ENCODE measurements at places on chromosomes 3 and 15.

DNA sequence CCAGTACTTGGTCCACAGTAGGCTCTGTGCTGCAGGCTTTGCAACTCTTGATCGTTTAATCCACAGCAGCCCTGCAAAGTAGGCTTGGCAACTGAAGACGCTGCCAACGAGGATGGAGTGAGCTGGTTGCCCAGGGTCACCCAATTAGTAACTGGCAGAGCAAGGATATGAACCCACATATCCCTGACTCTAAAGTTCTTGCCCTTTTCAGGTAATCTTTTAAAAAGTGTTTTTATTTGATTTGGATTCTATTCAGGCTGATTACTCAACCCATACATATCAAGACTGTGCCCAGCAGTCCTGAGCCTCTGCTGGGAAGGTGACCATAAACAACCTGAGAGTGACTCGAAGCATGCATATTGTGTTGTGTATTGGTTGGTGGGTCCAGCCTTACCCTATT, 50.3 kb downstream of the PSMD6 start:
- no peak for DNase-seq

GRCh38 chr3:134325706-134326105, 48.5 kb downstream of the AMOTL2 start:
- DNase-seq: no peak

DNA sequence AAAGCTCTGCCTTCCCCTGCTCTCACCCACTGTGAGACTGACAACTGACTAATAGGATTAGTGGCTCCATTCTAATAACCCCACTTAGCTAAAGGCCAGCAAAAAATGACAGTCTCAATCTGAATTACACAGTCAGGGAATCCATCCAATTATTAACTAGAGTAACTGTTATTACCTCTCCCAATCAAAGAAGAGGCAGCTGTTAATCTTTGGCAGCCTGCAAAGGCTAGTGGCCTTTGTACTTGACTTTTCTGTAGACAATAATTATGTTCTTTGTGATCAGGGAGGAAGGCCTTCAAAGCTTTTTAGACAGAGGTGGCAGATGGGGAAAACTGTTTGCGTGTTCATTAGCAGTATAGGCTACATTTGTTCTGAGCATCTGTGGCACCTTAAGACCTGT, 177.7 kb downstream of the ISL2 start:
- DNase-seq: no peak

DNA sequence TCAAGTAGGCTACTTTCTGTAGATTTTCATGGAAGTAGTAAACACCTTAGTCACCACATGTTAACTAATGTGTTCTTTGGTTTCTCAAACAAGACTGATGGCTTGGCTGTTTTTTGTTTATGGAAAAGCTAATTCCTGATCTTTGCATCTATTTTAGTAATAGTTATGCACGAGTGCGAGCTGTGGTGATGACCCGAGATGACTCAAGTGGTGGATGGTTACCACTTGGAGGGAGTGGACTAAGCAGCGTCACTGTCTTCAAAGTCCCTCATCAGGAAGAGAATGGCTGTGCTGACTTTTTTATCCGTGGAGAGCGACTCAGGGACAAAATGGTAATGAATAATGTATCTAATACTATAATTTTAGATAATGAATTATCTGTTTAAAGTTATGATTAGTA, 46.6 kb downstream of the SPRED1 start:
- DNase-seq: no peak

- DNase-seq: no peak
These were observed 363.6 kb downstream of the NLGN1 start for GRCh38 chr3:173761161-173761560.

DNA sequence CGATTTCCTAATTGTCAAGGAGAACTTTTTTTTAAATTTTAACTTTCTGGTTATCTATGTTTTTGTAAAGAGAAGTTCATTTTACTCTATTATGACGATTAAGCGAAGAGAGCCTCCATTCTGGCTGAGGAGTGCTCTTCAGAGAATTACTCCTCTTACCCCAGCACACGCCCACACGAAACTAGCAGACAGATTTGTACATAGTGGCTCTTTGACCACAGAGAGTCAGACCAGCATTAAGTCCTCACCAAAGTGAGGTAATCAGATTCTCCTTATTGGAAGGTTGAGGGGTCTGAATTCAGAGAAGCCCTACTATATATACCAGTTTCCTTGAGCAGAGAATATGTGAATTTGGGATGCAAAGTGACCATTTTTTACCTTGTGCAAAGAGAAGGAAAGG, 204.8 kb upstream of the TSC22D2 start:
- no peak for DNase-seq

DNA sequence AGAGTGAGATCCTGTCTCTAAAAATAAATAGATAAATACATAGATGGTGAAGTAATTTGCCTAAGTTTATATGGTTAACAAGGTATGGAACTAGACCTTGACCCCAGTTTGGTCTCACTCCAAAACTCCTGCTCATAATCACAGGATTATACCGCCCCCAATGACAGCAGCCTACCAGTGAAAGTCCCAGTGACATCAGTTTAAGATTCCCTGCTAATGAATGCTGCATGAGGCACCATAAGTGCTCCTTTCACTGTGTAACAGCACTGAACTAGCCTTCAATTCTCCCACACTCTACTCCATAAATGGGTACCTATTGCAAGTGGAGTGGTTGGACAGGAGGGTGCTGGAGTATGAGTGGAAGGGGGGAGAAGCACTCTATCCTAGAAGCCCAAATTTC, 23.7 kb upstream of the THSD4 start:
- no peak for DNase-seq

DNA sequence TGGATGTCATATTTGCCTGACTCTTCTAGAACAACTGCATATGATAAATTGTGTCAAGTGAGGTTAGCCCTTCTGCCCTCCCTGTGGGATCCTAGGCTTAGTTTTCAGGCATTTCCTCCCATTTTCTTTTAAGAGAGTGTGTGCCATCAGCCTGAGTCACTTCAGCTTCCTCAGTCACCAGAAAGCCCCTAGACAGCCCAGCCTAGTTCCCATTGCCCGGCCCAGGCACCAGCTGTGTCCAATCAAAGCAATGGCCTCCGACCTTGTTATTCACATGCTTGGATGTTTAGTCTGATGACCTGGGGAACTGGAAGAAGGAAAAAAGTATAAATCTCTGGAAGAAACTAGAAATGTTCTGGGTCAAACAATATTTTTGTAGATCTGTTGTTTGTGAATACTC, 221.9 kb upstream of the LRIG1 start:
- no peak for DNase-seq

- peak; percentile 84 for DNase-seq
These were observed 175.8 kb upstream of the MME start for GRCh38 chr3:154904328-154904727.

DNA sequence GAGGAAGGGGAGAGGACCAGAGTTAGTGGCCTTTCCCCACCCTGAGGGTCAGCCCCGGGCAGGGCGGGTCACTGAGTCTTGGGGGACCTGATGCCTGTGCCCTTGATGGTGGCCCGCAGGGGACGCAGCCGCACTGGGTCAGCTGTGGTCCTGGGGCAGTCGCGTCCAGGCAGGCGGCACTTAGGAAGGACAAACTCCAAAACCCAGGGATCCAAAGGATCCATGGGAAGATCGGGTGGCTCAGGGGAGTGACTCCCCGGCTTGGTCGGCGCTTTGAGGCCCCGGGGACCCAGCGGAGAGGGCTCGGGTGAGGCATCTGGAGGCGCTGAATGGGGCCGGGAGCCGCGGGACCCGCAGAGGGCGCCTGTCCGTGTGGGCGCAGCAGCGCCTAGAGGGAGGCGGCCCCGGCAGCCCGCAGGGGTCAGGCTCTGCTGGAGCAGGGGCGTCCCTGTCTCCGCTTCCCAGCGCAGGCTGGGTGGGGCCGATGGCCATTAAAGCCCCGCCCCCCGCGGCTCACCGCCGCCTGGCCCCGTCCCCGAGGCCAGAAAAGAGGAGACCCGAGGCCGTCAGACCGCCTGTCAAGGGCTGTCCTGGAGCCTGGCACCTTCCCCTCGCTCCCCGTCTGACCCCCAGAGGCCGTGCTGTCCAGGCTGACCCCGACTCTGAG, 17.5 kb downstream of the CIDEC start:
- no peak for DNase-seq

DNA sequence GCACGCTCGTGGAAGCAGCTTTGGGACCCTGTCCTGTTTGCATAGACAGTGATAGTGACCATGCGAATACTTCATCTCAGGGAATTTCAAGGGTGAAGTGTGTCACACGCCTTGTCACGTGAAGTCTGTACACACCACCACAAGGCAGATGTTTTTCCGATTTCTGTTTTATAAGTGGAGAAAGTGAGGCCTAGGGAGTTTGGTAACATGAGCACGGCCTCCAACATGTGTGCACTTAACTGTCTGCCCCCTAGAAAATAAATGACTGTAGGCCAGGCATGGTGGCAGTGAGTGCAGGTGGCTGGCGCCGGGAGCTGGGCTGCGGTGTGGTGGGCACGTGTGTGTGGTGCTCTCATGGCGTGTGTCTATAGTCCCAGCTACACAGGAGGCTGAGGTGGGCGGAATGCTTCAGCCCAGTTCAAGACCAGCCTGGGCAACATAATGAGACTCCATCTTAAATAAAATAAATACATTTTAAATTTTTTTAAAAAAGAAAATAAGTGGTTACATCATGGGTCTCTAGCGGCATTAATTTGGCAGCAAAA, 42.0 kb downstream of the WHAMM start:
- DNase-seq: no peak

DNA sequence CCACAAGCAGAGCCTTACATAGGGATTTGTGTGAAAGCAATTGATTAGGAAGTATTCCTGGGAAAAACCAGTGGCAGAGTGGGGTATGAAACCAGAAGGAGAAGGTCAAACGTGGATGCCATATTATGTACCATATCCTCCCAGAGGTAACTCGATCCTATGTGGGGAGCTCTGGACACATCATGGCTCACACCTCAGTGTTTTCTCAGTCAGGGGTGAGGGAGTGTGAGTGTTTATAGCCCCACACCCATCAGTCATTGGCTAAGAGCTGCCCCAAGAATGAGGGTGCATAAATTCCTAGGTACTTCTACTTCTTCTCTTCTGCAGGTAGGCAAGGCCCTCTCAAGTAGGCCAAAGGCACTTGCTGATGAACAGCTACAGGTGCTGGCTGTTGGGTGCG, 28.2 kb upstream of the PDZRN3 start:
- DNase-seq: no peak

GRCh38 chr15:73108676-73109075, 56.4 kb downstream of the NEO1 start:
- DNase-seq: no peak

- DNase-seq: no peak
These were observed 59.5 kb downstream of the ZNF609 start for GRCh38 chr15:64519897-64520296.

DNA sequence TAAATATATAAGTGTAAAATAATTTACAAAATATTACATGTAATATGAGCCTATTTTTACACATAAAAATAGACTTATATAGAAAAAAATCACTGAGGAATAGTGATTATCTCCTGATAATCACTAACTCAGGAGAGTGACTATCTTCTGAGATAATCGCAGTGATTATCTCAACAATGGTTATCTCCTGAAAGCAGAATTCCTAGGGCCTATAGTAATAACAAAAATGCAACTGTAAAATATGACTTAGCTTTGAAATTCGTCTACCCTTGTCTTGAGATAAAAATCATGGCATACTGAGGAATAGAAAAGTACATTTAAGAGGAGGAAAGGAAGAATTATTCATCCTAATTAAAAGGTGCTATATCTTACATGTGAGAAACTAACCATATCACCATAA, 117.0 kb upstream of the ASB14 start:
- no peak for DNase-seq

- DNase-seq: no peak
These were observed 125.9 kb downstream of the NECTIN3 start for GRCh38 chr3:111197485-111197884.

DNA sequence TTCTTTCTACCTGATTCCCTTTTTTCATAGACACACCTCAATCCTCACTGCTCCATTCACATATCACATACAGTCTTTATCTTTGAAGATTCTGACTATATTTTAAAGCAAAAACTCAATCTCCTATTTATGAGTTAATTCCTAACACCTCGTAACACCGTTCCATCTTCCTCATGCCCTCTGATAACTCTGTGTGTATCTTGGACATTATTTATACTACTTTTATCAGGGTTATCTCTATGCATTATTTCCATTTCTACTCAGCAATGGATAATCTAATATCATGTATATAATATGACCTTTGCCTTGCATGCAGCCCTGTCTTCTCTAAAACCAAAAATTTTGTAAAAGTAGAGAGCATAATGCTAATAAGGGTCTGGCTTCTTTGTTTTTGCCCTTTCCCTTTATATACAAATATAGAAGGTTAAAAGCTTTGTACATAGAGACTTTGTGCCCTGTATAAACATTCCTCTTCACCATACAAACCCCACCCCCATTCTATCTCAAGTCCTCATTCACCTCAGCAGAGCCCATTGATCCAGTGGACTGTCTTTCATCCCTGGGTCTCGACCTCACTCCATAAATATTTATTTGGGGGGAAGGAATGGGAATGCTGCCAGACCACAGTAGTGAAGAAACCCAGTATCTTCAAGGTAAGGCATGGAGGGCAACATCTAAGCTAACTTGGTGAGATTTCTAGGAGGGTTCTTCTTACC, 21.8 kb downstream of the TRIM42 start:
- DNase-seq: no peak

DNA sequence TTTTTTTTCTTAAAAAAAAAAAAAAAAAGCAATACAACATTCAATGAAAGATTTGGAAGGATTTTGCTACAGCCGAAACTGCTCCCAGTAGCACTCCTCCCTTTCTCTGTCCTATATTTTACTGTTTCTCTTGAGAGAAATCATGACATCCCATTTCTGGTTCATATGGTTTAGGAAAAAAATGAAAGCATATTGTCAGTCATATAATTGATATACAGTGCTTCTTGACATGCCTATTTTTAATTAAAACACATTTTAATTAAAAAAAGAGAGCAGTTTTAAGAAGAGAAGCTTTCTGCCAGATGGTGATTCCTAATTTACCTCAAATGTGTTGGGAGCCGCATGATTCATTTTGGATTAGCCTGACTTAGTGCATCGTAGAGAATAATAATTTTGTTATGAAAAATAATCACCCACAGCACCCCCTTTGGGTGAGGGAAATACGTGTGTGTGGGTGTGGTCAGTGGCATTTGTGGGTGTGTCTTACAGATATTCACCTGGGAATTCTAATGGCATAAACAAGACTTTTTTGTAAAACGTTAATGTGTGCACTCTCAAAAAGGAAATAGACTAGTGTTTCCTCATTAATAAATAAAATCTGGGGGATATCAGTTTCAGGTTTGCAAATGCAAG, 544.5 kb downstream of the MFSD1 start:
- peak; percentile 13 for DNase-seq

DNA sequence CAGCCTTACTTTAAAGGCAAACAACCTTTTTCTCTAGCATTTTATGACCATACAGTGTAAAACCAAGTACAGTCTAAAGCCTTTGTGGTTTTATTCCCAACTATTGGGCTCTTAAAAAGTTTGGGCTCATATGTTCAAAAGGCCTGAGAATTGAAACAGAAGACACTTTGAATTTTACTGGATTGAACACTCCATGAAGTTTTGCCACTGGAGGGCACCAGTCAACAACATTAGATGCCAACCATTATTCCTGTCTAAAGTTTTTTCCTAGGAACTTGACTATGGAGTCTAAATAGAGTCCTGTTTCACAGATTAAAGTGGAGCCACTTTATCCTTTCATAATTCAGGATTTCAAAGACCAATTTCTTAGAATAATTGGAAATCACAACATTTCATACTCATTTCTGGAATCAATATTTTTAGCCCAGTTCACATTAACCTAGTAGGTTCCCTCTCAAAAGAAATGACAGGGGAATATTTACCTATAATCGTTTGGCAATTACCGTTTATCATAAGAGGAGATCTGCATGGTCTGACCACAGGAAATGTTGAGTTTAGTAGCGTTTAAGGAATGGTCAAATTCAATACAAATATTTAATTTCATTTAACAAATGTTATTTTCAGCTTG, 244.1 kb upstream of the PDZRN3 start:
- peak; percentile 0 for DNase-seq

GRCh38 chr3:136819392-136819730, 435 bp downstream of the SLC35G2 start:
- DNase-seq: no peak

Measured in NAMALWA (cell line).